ENCODE measurements at places on chromosomes 6 and 20. TPM values are rescaled to one million over a fixed set of nuclear protein-coding genes. Genes with fewer than 3 reads are reported as not detected.

Gene SDHAF4
- total RNA-seq, result 5.8 TPM

Gene ASXL1
- total RNA-seq, result 52.5 TPM

Gene SRSF12
- total RNA-seq, result 0.11 TPM

Gene SLC26A8
- not detected for total RNA-seq

Gene GJA10
- not detected for total RNA-seq

Gene TINAG
- not detected for total RNA-seq

Gene BCAS1
- 0.11 TPM for total RNA-seq

Gene SLPI
- not detected for total RNA-seq

Gene TBC1D20
- total RNA-seq, result 51.9 TPM

Gene PRKN
- 3.4 TPM for total RNA-seq

Gene PRDM13
- under 0.01 TPM for total RNA-seq

Gene DNAH8
- 0.12 TPM for total RNA-seq

Gene GNMT
- total RNA-seq, result 0.25 TPM

Gene DDR1
- total RNA-seq, result 22.4 TPM

Gene FERMT1
- 5.2 TPM for total RNA-seq

Gene GTSF1L
- not detected for total RNA-seq

Gene HSPA12B
- 0.12 TPM for total RNA-seq
